ENCODE measurements at places on chromosomes 4 and X. TPM values are rescaled to one million over a fixed set of nuclear protein-coding genes. Genes with fewer than 3 reads are reported as not detected.
A peak's percentile ranks its signal among the peaks of the same experiment; 100 is the strongest.

Gene PHEX
- polyA plus RNA-seq, result 0.16 TPM

DNA sequence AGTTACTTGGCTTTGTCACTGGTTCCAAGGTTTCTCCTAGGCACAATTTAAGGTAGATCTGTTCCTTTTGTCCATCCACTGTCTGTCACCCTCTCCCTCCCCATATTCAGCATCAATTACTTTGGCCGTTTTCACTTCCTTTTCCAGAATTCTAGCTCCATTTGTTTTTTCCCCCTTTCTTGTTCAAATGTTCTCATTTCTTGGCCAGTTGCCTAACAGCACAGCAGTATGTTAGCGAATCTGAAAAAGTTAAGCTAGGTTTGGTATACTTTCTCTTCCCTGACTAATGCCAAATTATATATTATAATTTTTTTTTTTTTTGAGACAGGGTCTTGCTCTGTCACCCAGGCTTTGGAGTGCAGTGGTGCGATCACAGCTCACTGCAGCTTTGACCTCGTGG is 409.1 kb upstream of the TEX13C start:
- no peaks in the 10 kb centered on the region for H3K4me1 ChIP-seq
- H3K27ac ChIP-seq, result no peak overlapping the region
- H3K36me3 ChIP-seq, result no peaks in the 10 kb centered on the region
- no peak for DNase-seq
- no peak overlapping the region for H3K4me3 ChIP-seq

DNA sequence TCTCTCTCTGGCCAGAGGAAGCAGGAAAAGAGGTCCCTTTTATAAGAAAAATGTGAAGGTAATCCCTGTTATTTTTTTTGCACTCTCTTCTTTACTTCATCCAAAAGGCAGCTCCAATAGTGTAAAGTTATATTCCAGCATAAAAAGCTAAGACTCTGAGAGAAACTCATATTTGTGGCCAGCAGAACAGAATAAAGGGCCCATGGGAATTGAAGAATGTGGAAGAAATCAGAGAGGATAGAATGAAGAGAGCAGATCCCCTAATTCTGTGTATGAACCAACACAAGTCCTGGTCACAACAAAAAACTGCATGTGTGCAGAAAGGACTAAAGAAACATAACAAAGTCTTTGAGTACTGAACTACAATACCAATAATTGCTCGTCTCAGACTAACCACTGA is 22.3 kb downstream of the RPS6KA6 start:
- no peak for DNase-seq
- H3K4me3 ChIP-seq, result no peak overlapping the region
- H3K4me1 ChIP-seq, result no peaks in the 10 kb centered on the region
- H3K27ac ChIP-seq, result no peak overlapping the region

DNA sequence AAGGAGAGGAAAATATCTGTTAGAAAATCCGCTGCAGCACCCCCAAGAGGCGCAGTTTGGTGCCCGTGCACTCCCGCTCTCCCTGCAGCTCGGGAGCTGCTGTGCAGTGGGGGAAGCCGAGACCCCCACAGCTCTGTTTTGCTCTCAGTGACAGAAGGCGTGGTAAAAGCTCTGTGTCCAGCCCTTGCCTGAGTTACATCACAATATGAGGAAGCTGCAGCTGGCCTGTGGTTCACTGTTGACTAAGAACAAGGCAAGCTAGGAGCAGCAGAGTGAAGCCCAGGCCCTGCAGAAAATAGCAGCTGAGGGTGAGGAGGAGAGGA is 88.5 kb upstream of the ADRA2C start:
- H3K36me3 ChIP-seq, result no peaks in the 10 kb centered on the region
- H3K27ac ChIP-seq, result no peak overlapping the region
- no peak for DNase-seq
- no peaks in the 10 kb centered on the region for H3K4me1 ChIP-seq
- H3K27me3 ChIP-seq, result peaks cover 3% of the 10 kb centered on the region
- H3K4me3 ChIP-seq, result no peak overlapping the region

- no peak for DNase-seq
- H3K4me1 ChIP-seq, result no peaks in the 10 kb centered on the region
- no peak overlapping the region for H3K4me3 ChIP-seq
- H3K27me3 ChIP-seq, result no peaks in the 10 kb centered on the region
- peak overlapping the region; percentile 16 for H3K27ac ChIP-seq
- H3K36me3 ChIP-seq, result no peaks in the 10 kb centered on the region
Observed at GRCh38 chr4:15601862-15602261, 53.3 kb downstream of the FBXL5 start.

DNA sequence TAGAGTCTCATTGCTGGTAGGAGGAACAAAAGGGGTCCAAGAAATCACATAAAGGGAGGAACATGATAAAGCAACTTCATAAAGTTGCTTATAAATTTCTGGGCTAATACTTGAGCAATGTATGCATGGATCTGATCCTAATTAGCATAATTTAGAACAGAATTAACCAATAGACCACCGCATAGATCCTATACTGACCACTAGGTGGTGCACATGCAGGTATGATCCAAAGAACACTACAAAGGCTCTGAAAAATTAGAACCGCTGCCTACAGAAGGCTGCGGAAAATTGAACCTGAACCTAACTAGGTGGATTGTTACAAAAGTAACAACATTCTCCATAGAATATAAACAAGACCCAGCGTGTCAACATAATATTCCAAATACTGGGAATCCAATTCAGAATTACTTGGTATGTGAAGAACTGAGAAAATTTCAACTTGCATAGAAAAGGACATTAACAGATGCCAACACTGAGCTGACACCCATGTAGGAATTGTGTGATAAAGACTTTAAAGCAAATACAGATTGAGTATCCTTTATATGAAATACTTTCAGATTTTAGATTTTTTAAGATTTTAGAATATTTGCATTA is 23.3 kb downstream of the BRCC3 start:
- no peak overlapping the region for H3K27ac ChIP-seq
- H3K4me3 ChIP-seq, result no peak overlapping the region
- H3K4me1 ChIP-seq, result no peaks in the 10 kb centered on the region
- peak; percentile 18 for DNase-seq
- no peaks in the 10 kb centered on the region for H3K36me3 ChIP-seq

Gene SHISA3
- not detected for polyA plus RNA-seq

Gene MMRN1
- not detected for polyA plus RNA-seq

GRCh38 chrX:115968436-115969252 is 201.9 kb upstream of the AGTR2 start:
- peak; percentile 77 for DNase-seq
- H3K27me3 ChIP-seq, result no peaks in the 10 kb centered on the region
- no peaks in the 10 kb centered on the region for H3K36me3 ChIP-seq
- H3K4me1 ChIP-seq, result peaks cover 7% of the 10 kb centered on the region

Gene CD38
- not detected for polyA plus RNA-seq

DNA sequence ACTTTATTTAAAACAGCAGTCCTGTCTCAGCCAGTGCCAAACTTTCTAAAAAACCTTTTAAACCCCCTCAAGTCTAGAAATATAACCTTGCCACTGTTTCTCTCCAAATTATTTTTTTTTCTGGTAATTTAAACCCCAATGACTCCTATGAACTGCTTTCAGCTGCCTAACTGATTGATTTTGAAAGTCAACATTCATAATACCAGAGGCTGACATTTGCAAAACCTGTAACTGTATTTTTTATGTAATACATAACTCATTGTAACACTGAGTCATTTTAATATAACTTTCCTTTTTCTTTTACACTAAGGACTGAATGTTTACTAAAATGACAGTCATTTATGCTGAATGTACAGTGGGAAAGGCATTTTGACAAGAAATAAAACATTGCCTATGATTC is 19.1 kb upstream of the EGFL6 start:
- no peaks in the 10 kb centered on the region for H3K27me3 ChIP-seq
- DNase-seq, result no peak
- no peak overlapping the region for H3K4me3 ChIP-seq
- H3K36me3 ChIP-seq, result no peaks in the 10 kb centered on the region
- no peak overlapping the region for H3K27ac ChIP-seq

Data from hepatocyte (in vitro differentiated cells).